ENCODE measurements at places on chromosomes 11 and 22.

- no peak for DNase-seq
These were observed 20.1 kb downstream of the SERPIND1 start for GRCh38 chr22:20793748-20794649.

- peak; percentile 90 for DNase-seq
These were observed 19.3 kb downstream of the TSSC4 start for GRCh38 chr11:2419638-2420501.

- DNase-seq = no peak
These were observed 583.2 kb downstream of the BUD13 start for GRCh38 chr11:116189408-116190170.

- no peak for DNase-seq
These were observed 6.2 kb downstream of the TANGO2 start for GRCh38 chr22:20026996-20027601.

GRCh38 chr11:1157645-1158591 lies at the start of gene MUC5AC:
Gene MUC5AC (plus strand): TSS chr11:1157953. CDS start chr11:1158000, 47 bp downstream.
- no peak for DNase-seq

DNA sequence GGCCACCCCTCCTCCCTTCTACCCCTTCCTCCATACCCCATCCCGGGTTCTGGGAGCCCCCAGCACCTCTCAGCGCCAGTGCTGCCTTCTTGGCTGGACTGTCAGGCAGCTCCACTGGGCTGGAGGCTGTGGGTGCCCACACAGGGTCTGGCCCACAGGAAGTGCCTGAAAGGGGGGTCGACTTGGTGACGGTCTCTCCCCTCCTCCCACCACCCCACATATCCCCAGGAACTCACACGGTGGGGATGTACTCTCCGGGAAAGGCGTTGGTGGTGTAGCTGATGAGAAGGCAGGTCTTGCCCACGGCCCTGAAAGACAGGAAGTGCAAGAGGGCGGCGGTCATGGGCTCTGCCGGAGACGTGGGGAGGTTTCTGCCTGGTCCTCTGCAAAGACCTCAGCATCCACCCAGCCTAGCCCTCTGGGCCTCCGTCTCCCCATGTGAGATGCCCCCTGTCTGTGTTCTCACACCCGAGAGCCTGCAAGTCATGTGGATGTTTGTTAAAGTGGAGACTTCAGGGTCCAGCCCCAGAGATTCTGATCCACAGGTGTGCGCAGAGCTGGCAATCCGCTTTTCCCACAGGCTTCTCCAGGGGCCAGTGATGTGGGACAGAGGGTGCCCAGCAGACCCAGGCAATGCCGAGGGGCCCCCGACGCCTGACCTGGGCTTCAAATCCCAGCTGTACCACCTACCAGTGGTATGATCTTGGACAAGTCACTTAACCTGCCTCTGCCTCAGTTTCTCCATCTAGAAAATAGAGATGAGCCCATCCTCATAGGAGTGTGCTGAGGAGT lies 2.5 kb downstream of the RAC2 start:
- DNase-seq = no peak

Data from sciatic nerve (tissue), 2 donors.